Esophagus squamous epithelium (tissue), 5 donors: ENCODE measurements at places on chromosomes 2 and 18. TPM values are rescaled to one million over a fixed set of nuclear protein-coding genes. Genes with fewer than 3 reads are reported as not detected.
A peak's percentile ranks its signal among the peaks of the same experiment; 100 is the strongest.

DNA sequence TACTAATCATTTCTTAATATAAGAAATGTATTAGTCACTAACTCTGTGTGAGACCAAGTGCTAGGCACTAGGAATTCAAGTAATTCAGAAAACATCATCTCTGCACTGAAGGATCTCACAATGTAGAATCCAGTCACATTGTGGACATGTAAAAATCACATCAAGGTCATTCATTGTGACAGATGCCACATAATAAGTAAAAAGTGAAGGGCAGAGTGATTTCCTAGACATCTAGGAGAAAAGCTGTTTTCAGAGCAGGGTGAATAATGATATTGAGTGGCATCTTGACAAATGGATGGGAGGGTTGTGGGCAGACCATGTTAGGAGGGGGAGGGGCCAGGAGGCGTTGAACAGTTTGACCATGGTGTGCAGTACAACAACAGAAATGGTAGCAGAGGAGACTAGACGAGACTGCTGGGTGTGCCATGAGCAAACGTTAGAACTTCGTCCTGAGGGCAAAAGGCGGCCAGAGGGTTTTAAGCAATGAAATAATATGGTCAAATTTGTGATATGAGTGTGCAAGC, 93.8 kb downstream of the DTNA start:
- no peak overlapping the region for H3K4me3 ChIP-seq
- H3K36me3 ChIP-seq = no peaks in the 10 kb centered on the region
- DNase-seq = no peak
- no peak overlapping the region for H3K27ac ChIP-seq

DNA sequence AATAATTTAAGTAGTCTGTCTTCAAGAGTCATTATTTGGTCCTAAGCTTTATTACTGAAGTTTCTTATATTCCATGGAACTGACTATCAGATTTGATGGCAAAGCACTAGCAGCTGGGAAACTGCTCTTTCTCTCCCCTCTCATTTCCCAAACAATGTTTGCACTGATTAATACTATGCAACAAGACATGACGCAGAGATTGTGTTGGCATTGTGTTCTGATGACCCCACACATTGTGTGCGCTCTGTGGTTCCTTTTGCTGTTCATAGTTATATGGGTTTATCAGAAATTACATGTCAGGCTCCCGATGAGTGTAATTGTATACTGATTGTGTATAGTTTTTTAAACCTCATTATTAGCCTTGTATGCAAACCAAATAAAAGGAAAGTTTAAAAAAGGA, 331.6 kb upstream of the FANCL start:
- no peak overlapping the region for H3K4me3 ChIP-seq
- DNase-seq = no peak
- H3K27me3 ChIP-seq = no peaks in the 10 kb centered on the region
- H3K27ac ChIP-seq = no peak overlapping the region

The SERPINB11 gene
- 2.1 TPM for total RNA-seq

- H3K4me1 ChIP-seq = no peaks in the 10 kb centered on the region
- no peak overlapping the region for H3K27ac ChIP-seq
- H3K4me3 ChIP-seq = no peak overlapping the region
- no peaks in the 10 kb centered on the region for H3K27me3 ChIP-seq
- H3K36me3 ChIP-seq = no peaks in the 10 kb centered on the region
- DNase-seq = peak; percentile 8
These were observed 11.0 kb upstream of the ZNF24 start for GRCh38 chr18:35355140-35355618.

GRCh38 chr18:34592961-34593382, 117.1 kb upstream of the DTNA start:
- H3K27ac ChIP-seq = peak overlapping the region; percentile 78
- no peak for DNase-seq
- H3K36me3 ChIP-seq = no peaks in the 10 kb centered on the region
- no peak overlapping the region for H3K4me3 ChIP-seq

DNA sequence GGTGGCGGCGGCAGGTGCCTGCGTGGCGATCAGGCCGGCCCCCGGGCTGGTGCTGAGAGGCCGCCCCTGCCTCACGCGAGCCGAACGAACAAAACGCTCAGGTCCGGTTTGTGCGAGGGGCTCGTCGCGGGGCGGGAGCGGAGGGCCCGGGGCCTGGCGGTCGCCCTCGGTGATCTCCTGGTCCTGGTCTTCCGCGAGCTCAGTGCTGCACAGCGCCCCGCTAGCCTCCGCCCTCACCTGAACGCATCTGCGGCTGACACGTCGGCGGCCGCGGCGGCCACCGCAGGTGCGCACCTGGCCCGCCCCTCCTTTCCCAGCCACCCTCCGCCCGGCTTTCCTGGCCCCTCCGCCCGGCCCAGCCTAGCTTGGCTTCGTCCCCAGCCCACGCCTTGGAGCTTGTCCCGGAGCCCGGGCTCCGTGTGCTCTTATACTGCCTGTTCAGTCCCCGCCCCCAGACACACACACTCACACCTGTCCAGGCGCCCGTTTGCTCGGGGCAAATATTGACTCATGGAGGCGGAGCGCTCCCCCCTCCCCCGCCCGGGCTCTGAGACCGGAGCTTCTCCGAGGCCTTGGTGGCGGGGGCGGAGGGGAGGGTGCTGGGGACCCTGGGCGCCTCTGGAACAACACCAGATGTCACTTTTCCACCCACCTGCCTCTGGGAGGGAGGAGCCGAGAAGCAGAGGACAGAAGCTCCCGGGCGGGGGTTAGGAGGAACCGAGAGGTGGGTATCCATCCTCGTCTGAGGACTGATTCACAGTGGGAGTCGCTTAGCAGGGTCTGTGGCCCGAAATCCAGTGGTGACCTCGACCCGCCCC, 8.6 kb upstream of the CRYBA2 start:
- peak overlapping the region; percentile 83 for H3K27ac ChIP-seq
- peaks cover 65% of the 10 kb centered on the region for H3K4me1 ChIP-seq
- H3K4me3 ChIP-seq = peak overlapping the region; percentile 21
- H3K36me3 ChIP-seq = no peaks in the 10 kb centered on the region
- H3K27me3 ChIP-seq = peaks cover 29% of the 10 kb centered on the region
- DNase-seq = no peak

The DSG4 gene
- total RNA-seq = not detected

The RASGRP3 gene
- 0.53 TPM for total RNA-seq
